ENCODE measurements at places on chromosomes 7 and 10. TPM values are rescaled to one million over a fixed set of nuclear protein-coding genes. Genes with fewer than 3 reads are reported as not detected.

NKX2-3 gene
- not detected for total RNA-seq

PTF1A gene
- total RNA-seq, result not detected

HTR5A gene
- not detected for total RNA-seq

DNA sequence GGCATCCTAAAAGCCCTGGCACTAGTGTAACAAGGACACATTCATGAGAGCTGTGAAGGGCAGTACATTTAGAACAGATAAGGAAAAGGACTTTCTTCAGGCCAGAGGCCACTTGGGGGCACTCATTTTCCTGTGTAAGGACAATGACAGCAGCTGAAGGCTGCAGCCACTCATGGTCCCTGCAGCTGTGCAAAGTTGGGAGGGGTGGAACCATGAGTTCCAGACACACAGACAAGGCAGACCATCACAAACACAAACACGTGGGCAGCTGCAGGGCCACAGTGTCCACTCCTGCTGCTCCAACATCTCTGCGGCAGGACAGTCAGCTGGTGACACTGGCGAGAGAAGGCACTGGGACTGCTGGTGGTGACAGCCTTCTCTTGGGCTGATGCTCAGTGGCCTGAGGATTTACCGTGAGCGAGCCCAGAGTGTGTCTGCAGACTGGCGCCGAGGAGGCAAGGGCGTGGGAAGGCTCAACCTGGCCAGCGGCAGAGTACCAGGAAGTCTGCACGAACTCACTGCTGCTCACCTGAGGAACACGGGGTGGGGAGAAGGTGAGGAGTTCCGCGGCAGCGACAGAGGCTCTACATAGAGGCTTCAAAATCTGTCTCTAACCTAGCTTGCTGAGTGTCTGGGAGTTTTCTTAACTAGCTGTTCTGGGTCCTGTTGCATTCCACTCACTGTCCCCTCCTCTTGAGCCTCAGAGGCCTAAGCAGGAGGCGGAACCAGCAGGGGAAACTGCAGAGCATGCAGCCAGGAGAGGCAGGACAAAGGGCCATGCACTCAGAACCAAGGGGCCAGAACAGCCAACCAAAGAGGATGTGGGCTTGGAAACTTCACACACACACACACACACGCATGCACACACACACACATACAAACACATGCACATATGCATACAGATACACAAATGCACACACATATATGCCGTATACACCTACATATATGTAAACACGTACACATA is 76.5 kb upstream of the DDC start:
- DNase-seq, result no peak

GRCh38 chr7:44678471-44679179 is 70.0 kb upstream of the ZMIZ2 start:
- no peak for DNase-seq

DNA sequence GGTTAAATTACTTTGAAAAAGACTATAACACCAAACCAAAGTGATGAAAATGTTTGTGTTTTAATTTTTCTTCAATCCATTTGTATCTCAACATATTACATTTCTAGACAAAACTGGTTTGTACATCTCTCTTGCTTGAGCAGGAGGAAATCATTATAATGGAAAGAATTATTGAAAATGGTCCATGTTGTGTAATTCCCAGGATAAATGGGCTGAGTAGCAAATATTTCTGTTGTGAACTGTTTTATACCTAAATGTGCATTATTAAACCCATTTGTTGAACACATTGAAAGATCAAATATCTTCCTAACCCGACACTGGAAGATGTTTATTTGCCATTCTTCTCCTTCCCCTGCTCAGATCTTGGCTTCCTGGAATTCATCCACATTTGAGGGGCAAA is 14.1 kb upstream of the CDK6 start:
- DNase-seq, result no peak

- no peak for DNase-seq
Measured at GRCh38 chr10:6766131-6766801, 186.2 kb upstream of the PRKCQ start.

DNA sequence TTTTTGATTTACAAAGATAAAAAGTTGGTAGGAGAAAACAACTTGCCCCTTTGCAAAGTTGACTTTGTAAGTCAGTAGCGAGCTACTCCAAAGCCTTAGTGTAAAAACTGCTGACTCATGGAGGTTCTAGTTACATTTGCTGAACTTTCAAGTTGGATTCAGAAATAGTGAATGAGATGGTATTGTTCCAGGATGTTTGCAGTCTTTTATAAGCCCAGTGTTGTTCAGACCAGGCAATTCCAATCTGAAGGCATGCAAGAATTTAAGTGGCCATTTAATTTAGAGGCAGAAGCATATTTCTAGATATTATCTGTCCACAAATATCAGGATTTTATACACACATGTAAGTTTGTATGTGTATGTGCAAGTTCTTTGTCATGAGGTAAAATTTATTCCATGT is 21.6 kb downstream of the TES start:
- no peak for DNase-seq

GRCh38 chr7:156609010-156609877 is 31.3 kb upstream of the RNF32 start:
- DNase-seq, result no peak

DNA sequence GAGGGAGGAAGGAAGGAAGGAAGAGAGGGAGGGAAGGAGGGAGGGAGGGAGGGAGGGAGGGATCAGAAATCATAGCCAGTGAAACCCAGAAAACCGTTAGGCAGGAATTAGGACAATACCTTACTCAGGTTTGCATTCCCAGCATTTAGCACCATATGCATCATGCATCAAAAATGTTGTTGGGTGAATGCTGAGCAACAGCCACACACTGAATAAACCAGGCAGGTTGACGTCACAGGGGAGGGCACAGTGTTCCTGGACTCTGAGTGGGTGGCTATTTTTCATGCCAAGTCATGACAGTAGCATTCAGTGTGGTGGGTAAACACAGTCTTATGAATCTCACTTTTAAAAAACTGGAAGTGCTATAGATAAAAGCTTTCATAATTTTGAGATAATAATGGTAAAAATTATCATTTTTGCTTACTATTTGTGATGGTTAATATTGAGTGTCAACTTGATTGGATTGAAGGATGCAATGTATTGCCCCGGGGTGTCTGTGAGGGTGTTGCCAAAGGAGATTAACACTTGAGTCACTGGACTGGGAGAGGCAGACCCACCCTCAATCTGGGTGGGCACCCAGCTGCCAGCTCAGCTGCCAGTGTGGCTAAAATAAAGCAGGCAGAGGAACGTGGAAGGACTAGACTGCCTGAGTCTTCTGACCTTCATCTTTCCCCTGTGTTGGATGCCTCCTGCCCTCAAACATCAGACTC is 199.1 kb upstream of the PRKCQ start:
- DNase-seq, result no peak

DNA sequence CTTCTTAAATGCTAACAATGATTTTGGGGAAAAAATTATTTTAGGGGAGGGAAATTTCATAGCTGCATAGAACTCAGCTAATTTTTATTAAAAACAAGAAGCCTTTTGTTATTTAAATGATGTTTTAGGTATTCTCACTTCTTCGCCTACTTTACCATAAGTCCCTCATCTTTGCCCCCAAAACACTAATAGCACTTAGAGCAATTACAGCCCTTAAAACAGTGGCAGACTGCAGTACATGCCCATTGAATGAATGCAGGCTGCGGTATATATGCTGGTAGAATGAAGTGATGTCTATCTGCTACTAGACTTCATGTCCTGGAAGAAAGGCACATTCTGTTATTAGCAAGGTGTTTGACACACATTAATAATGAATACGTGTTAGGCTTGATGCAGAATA is 2.9 kb upstream of the SPAG6 start:
- DNase-seq, result no peak
